ENCODE measurements at places on chromosomes 11 and 22. TPM values are rescaled to one million over a fixed set of nuclear protein-coding genes. Genes with fewer than 3 reads are reported as not detected.

CHRDL2 gene
- total RNA-seq, result 0.25 TPM

SPTBN2 gene
- total RNA-seq, result 34.9 TPM

RAB38 gene
- 17.5 TPM for total RNA-seq

IL10RA gene
- 0.74 TPM for total RNA-seq

CHST1 gene
- 2.4 TPM for total RNA-seq

GPHA2 gene
- 1.6 TPM for total RNA-seq

C11orf16 gene
- total RNA-seq, result not detected
